ENCODE measurements at places on chromosomes 13 and 19. TPM values are rescaled to one million over a fixed set of nuclear protein-coding genes. Genes with fewer than 3 reads are reported as not detected.

The WDR87 gene
- total RNA-seq: not detected

The NCR1 gene
- total RNA-seq: not detected

The SLC25A41 gene
- not detected for total RNA-seq

The B3GNT3 gene
- not detected for total RNA-seq

The LENG8 gene
- total RNA-seq: 34.9 TPM

The IGFL3 gene
- not detected for total RNA-seq

Data from aortic smooth muscle cell (primary cell).